IPS DF 6.9 (cell line): ENCODE measurements at places on chromosomes 5 and 9.

GRCh38 chr5:5326115-5326758 lies 96.2 kb upstream of the ICE1 start:
- no peaks in the 10 kb centered on the region for H3K36me3 ChIP-seq
- H3K4me1 ChIP-seq, result peaks cover 9% of the 10 kb centered on the region
- no peaks in the 10 kb centered on the region for H3K27me3 ChIP-seq
- H3K4me3 ChIP-seq, result no peak overlapping the region

- no peak overlapping the region for H3K4me3 ChIP-seq
- H3K36me3 ChIP-seq, result no peaks in the 10 kb centered on the region
- DNase-seq, result no peak
- H3K4me1 ChIP-seq, result no peaks in the 10 kb centered on the region
- no peak overlapping the region for H3K27ac ChIP-seq
- H3K27me3 ChIP-seq, result no peaks in the 10 kb centered on the region
Measured at GRCh38 chr5:179397516-179397915, 52.3 kb upstream of the ADAMTS2 start.

DNA sequence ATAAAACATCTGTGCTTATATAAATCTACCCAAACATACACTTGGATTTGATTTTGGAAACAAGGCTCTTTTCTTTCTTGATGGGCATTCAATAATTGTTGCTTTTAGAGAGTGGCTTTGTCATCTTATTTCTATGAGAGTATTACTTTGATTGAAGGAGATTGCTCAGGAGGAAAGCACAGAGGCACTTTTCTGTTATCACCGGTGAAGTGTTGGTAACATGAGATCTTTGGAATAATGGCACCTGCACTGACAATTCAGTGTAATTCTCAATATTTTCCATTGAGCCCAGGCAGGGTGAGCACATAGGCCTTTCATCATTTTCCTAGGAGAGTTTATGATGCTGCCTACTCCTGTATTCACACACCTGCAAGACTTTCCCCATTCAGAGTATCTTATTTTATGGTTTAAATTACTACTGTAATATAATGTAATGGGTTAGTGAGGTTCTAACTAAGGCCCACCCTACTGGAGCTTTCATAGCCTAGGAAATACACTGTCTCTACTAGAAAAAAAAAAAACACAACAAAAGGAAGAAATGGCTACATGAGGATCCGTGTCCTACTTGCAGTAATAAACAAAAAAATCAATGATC lies 244.3 kb downstream of the DENND1A start:
- no peaks in the 10 kb centered on the region for H3K36me3 ChIP-seq
- no peak overlapping the region for H3K4me3 ChIP-seq
- no peak for DNase-seq
- no peaks in the 10 kb centered on the region for H3K4me1 ChIP-seq
- H3K27ac ChIP-seq, result no peak overlapping the region

DNA sequence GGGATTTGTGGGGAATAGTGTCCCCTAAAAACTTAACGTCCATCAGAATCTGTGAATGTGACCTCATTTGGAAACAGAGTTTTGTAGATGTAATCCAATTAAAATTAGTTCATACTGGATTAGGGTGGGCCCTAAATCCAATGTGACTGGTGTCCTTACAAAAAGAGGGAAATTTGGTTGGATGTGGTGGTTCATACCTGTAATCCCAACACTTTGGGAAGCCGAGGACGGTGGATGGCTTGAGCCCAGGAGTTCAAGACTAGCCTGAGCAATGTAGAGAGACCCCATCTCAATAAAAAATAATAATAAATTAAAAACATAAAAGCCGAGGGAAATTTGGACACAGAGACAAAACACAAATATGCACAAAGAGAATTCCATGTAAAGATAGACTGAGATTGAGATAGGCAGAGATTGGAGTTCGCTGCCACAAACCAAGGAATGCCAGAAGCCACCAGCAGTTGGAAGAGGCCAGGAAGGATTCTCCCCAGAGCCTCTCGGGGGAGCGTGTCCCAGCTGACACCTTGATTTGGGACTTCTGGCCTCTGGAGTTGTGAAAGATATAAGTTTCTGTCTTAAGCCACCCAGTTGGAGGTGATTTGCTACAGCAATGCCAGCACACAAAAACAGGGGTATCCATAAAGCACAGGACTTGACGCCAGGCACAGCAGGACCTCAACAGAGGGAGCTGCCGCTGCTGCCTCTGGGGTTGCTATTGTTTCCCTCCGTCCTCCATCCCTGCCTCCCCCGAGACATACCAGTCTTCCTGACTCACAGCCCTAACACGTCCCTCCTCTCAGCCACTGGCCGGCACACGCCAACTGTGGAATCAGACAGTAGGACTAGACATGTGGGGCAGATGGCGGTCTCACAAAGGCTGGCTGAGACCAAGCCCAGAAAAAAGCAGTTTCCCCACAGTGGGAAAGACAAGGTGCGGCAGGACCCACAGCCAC lies 73.8 kb upstream of the IL17B start:
- H3K4me1 ChIP-seq, result peaks cover 3% of the 10 kb centered on the region; the same call in 1 of the 2 replicates
- H3K27me3 ChIP-seq, result no peaks in the 10 kb centered on the region
- H3K4me3 ChIP-seq, result no peak overlapping the region
- no peaks in the 10 kb centered on the region for H3K36me3 ChIP-seq
